ENCODE measurements at places on chromosomes 6 and 20.

DNA sequence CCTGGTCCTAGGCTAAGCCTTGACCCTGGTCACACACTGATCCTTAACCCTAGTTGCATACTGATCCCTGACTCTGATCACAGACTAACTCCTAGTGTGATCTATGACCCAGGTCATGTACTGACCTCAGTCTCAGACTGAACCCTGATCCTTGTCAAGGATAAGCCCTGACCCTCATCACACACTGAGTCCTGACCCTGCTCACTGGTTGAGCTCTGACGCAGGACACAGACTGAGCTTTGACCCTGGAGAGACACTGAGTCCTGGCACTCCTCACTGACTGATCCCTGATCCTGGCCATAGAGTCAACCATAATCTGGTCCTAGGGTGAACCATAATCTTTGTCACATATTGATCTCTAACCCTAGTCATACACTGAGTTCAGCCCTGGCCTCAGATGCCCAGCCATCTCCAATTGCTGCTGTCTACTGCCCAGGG is 37.9 kb downstream of the KCNB1 start:
- DNase-seq: no peak

DNA sequence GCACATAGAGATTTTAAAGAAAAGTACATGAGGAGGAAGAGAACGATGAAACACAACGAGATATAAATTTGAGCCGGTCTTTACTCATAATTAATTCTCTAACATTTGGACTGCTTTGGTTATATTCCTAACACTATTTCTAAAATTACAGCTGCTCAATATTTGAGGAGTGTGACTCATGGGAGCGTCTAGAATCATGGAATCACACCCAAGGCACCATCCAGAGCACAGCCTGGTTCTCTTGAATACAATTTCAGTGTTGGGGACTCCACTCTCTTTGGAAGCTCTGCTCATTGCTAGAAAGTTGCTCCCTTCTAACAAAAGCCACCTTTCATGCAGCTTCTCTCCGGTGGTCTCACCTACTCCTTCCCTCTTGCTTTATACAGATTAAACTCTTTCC is 64.4 kb downstream of the LY86 start:
- DNase-seq: no peak

DNA sequence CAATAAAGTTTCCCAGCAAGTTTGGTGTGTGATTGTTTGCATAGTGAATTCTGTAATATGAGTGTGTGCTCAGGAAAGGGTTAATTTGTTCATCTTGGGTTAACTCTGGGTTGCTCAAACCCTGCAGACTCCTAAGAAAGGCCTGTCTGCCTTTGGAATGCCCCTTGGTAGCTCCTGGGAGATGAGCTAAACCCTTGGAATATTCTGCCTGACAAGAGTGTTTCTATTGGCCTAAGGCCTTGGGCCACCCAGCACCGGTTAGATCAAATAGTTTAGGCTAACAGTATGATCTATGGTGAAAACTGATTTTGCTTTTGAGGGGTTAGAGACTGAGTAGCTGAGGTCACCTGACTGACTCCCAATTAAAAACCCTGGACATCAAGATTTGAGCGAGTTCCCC is 248.3 kb downstream of the GRM1 start:
- no peak for DNase-seq

GRCh38 chr6:126625019-126625418 is 285.1 kb downstream of the CENPW start:
- DNase-seq: peak; percentile 21

- DNase-seq: no peak
Observed at GRCh38 chr20:19990850-19991249, 26.3 kb upstream of the NAA20 start.

GRCh38 chr20:1287787-1288569 is 21.9 kb downstream of the SNPH start:
- no peak for DNase-seq

DNA sequence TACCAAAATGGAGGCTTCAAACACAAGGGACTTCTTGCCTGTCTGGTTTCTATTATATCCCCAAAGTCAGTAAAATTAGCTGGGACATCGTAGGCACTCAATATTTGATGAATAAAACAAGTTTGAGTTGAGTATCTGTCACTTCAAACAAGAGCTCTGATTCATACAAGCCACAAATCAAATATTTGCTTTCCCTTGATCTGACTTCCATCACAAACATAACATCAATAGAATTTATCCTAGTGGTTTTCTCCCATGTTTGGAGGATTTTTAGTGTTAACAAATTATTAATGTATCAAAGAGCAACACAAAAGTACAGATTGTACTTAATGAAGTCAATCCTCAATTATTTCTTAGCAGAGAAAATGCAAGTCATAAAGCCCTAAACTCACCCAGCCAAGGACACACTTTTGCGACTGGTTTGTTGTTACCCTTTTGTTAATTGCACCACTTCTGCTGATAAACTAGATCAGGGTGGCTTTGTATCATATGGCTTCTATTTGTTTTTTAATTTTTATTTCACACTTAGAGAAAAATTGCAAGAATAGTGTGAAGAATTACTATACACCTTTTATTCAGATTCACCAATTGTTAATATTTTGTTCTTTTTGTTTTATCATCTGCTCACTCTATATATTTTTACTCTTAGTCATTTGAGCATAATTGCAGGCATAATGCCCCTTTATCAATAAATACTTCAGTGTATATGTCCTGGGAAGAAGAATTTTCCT is 117.4 kb upstream of the PRDM1 start:
- no peak for DNase-seq

GRCh38 chr6:117890172-117890571 is 16.9 kb upstream of the SLC35F1 start:
- DNase-seq: no peak

DNA sequence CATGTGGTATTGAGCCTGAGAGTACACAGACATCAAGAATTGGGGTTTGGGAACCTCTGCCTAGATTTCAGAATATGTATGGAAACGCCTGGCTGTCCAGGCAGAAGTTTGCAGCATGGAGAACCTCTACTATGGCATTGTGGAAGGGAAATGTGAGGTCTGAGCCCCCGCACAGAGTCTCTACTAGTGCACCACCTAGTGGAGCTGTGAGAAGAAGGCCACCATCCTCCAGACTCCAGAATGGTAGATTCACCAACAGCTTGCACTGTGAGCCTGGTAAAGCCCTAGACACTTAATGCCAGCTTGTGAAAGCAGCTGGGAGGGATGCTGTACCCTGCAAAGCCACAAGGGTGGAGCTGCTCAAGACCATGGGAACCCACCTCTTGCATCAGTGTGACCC is 658.2 kb downstream of the HACE1 start:
- no peak for DNase-seq

DNA sequence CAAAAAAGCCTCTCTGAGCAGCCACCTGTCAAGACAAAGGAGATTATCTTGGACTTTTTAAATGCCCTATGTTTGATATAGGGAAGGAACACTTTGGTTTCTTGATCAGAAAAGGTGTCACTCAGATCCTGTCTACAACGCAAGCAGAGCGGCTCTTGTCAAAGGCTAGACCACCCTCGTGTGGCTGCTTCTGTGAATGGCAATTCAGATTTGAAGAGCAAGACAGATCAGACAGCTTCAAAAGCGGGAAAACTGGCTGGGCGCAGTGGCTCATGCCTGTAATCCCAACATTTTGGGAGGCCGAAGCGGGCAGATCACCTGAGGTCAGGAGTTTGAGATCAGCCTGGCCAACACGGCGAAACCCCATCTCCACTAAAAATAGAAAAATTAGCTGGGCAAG is 10.1 kb upstream of the NXT1 start:
- DNase-seq: no peak

DNA sequence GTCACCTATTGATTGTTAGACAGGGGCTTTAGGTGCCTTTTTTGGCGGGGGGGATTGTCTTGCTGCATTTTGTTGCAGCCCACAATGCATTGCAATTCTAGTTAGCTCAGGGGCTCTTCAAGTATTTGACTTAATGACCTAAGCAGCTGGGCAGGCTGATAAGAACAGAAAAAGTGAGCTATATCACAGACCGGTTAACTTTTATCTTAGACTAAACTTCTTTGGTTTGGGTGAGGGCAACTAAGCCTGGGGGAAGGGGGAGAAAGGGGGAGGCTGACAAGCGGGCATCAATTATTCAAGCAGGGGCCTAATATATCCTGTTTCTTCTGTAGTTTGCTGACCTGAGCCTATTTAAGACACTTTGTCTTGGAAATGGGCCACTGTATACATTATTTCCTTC is 66.0 kb upstream of the GPR6 start:
- DNase-seq: no peak

- no peak for DNase-seq
Observed at GRCh38 chr6:21381331-21381963, 212.1 kb upstream of the SOX4 start.

DNA sequence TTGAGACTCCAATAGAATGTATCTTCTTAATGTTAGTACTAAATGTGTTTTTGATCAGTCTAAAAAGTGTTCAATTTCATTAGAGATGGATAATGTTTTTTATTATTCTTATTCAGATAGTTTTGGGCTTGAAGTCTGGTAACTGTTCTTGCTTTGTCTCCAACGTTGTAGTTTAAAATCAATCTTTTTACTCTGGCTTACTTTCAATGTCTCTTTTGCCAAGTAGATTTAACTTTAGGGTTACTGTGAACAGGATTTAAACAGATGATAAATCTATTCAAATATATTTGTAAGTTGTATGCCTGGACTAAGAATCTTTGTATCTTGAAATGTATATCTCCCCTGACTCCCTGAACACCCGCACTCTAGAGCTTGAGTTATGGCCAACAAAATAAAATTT is 51.1 kb downstream of the SGK1 start:
- no peak for DNase-seq

DNA sequence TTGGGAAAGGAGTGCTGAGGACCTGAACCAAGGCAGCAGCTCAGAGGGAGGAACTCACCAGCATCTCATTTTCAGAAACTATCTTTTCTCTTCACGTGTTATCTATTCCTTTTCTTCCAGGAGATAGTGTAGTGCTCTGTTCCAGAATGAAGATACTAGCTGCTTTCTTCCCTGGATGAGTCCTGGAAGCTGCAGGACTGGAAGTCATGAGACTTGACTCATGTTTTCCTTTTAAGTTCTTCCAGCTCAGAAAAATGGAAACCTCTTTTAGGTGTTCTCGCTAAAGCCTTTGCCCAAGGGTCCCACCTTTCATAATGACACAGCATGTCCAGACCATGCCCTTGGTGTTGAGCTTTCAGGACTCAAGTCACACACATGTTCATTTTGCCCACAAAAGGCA is 106.7 kb downstream of the UNC5CL start:
- DNase-seq: no peak

GRCh38 chr20:59725476-59726280 is 121.3 kb downstream of the PHACTR3 start:
- DNase-seq: no peak

- no peak for DNase-seq
Observed at GRCh38 chr6:16602035-16602434, 159.2 kb downstream of the ATXN1 start.

All from neuronal stem cell (in vitro differentiated cells).